ENCODE measurements at places on chromosomes 7 and 10.

GRCh38 chr10:69750725-69751124, 51.0 kb upstream of the COL13A1 start:
- DNase-seq, result no peak

GRCh38 chr10:102120991-102121738, 997 bp upstream of the LDB1 start:
- DNase-seq, result peak; percentile 26

DNA sequence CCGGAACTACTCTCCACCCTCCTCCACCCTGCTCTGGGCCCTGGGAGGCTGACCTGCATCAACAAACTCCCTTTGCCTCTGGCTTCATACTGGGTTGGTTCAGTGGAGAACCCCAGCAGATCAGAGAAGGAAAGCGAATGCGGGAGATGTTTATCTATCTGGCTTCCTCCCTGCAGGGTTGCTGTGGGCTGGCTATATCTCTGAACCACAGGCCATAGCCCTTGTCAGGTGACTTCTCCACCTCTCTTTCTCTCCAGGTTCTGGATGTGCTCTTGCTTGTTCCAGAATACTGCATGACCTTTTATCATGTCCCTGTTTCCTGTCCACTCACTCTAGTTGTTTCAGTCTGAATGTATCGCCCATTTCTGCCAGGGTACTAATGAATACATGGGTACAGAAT, 51.7 kb upstream of the IFRD1 start:
- no peak for DNase-seq

GRCh38 chr10:3330663-3331062, 158.1 kb upstream of the PITRM1 start:
- no peak for DNase-seq

DNA sequence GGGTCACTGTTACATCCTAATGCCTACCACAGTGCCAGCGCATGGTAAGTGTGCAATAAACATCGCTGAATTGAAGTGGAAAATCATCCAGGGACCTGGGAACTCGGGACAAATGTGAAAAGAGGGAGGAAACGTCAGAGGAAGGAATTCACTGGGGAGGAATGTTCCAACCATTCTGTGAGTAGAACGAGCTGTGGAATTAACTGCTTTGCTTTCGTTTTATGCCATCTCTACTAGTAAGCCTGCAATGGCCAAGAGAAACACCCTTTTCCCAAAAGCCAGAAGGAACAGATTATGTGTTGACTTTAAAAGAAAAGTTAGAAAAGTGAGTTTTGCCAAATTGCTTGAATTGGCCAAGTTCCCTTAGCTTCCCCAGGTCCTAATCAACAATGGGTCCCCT, 1044.9 kb downstream of the TYW1 start:
- DNase-seq, result no peak

- no peak for DNase-seq
Measured at GRCh38 chr7:133009426-133010252, 72.3 kb downstream of the CHCHD3 start.

DNA sequence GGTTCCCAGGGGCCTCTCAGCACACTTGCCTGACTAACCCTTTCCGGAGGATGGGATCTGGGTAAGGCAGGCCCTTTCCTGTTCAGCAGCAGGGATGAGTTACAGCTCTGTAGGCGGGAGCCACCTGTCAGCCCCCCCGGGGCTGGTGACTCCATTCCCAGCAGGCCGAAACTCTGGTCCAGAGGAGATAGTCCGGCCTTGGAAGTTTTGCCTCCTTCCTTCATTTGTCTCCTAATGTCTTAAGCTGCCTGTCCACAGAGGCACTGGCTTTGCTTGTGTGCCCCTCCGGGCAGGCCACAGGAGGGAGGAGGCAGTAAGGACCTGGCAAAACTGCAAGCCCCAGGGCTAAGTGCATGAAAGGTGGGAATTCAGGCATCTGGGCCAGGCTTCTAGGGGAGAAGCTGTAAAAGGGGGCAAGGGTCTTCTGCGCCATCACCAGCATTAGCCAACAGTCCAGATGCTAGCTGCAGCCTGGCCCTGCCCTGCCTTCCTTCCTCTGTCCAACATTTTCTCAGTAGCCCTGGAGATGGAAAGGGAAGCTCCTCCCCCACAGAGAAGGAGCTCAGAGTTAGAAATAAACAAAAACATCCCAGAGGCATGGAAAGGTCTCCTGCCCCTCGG, 1.2 kb downstream of the ADIRF start:
- DNase-seq, result no peak

DNA sequence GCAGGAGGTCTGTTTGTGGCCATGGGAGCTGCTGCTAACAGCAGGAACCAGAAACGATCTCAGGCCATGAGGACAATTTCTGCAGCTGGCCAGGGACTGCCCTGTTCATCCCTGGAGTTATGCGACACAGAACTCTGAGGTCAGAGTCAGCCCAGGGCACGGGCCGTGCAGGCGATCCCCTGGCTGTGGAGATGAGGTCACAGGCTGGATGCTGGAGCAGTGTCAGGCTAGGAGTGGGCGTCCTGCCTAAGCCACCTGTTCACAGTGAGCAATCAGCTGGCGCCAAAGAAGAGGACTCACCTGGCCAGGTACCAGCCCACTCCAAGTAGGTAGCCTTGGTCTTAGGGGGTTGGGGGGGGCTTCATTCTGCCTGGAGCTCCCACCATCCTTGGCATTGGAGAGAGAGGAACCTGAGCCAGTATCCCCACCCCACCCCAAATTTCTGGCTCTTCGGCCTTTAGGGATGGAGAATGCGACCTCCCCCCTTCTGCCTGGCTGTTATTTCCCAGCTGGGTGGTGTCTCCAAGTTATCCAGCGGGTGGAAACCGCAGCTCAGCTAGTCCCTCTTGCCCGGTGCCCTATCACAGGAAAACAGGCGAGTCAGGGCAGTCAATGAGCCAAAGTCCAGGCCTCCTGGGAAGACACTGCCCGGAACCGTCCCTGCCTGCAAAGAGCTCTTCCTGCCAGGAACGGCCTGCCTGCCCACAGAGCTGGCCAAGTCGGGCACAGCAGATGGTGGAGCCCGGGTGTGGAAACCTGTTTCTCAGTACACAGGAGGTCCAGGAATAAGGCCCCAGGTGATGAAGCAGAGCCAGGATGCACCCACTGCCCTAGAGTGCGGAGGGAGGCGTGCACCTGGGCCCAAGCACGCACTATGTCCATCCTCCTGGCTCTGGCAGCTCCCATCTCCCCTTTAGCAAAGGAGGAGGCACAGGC, 1.8 kb upstream of the TTYH3 start:
- no peak for DNase-seq

GRCh38 chr7:28762651-28763050, 195.5 kb downstream of the TRIL start:
- no peak for DNase-seq

GRCh38 chr7:40717242-40717641, 582.4 kb downstream of the SUGCT start:
- peak; percentile 21 for DNase-seq

GRCh38 chr10:114982989-114983388, 45.0 kb downstream of the TRUB1 start:
- no peak for DNase-seq

DNA sequence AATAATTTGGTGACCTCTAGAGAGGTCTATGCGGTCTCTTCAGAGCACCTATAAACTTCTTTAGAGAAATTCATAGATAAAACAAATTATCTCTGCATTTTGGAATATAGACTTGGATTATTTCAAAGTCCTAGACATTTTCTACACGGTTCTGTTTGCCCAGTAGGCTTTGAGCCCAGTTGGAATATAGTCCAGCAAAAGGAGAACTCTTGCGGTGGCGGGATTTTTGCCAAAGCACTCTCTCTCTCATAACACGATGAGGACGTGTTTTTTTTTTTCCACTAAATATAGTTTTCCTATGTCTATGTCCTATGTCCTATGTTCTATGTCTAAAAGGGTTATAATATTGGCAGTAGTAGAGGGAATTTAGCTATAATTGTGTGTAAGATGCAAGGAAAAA, 164.9 kb upstream of the AGR3 start:
- no peak for DNase-seq

DNA sequence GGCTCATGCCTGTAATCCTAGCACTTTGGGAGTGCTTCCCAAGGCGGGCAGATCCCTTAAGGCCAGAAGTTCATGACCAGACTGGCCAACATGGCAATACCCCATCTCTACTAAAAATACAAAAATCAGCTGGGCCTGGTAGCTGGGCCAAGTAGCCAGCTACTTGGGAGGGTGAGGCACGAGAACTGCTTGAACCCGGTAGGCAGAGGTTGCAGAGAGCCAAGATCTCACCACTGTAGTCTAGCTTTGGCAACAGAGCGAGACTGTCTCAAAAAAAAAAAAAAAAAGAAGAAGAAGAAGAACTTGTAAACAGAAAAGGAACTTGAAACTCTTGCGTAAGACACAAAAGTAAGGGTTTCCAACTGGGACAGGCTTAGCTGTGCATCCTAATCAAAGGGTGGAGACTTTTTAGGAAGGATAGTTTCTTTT, 5.6 kb upstream of the IFIT2 start:
- DNase-seq, result no peak

DNA sequence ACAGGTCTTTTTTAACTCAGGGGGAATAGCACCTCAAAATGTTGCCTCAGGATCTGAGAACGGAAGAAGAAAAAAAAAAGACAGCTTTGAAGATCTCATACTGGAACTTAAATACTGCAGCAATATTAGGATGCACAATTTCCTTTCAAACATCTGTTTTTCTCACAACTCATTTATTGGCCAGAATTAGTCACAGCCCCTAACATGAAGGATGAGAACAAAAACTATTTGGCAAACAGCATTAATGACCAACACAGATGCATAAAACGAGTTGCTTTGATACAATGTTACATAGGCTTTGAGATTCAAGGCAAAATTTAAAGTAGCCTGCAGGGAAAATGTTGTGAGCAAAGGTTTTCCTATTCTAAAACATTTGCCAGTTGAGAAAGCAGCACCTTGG, 36.5 kb downstream of the JMJD1C start:
- DNase-seq, result no peak

GRCh38 chr10:66827353-66827752, 98.5 kb upstream of the LRRTM3 start:
- no peak for DNase-seq

GRCh38 chr7:2529161-2530070, 9.8 kb downstream of the LFNG start:
- no peak for DNase-seq

- DNase-seq, result peak; percentile 83
Measured at GRCh38 chr10:116676118-116676517, 55.4 kb downstream of the PNLIPRP2 start.

GRCh38 chr7:129189661-129190310, 1.4 kb downstream of the SMO start:
- no peak for DNase-seq

- DNase-seq, result no peak
Measured at GRCh38 chr7:51190969-51191368, 125.6 kb downstream of the COBL start.

GRCh38 chr10:70915206-70915605, 26.8 kb upstream of the PCBD1 start:
- no peak for DNase-seq

- no peak for DNase-seq
Measured at GRCh38 chr10:70518695-70519094, 40.1 kb downstream of the PALD1 start.

DNA sequence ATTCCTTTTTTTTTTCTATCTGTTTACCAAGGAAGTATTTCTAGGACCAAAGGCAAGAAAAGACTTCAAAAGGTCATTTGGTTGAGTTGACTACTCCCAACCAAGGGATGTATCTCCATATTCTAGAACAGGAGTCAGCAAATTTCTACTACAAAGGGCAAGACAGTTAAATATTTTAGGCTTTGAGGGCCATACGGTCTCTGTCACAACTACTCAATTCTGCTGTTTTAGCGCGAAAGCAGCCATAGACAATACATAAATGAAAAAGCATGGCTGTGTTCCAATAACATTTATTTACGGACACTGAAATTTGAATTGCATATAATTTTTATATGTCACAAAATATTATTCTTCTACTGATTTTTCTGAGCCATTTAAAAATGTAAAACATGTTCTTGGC, 8.5 kb upstream of the ARID5B start:
- no peak for DNase-seq

- peak; percentile 19 for DNase-seq
Measured at GRCh38 chr7:121398246-121398645, 2.1 kb upstream of the FAM3C start.

DNA sequence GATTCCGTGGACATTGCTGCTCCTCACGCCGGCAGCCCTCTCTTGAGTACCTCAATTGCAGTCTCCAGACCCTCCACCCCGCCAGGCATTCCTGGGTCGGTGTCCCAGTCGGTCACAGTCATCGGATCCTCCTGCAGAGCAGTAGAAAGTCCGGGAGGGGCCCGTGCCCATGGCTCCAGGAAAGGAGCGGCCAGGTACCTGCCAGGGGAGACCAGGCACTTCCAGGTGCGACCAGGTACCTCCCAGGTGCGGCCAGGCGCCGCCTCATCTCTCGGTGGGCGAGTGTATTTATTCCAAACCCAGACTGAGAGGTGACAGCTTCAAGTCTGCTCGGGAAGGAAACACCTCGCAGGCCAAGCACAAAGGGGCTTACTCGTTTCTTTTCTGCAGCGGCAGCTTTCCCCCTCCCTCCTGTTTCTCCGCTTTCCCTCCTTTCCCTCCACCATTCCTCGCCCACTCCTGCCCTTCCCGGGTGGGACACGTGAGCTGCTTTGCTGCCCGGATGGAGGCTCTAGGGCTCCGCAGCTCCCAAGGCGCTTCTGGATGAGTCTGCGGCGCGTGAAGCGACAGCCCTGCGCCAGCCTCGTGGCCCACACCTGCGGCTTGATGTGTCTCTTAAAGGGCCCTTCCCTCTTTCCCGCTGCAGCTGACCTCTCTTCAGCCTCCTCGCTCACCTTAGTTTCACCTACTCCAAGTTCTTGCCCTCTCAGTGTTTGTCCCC, 39.4 kb upstream of the AGK start:
- DNase-seq, result no peak

GRCh38 chr10:132671228-132672154, 114.5 kb downstream of the NKX6-2 start:
- DNase-seq, result no peak

- no peak for DNase-seq
Measured at GRCh38 chr10:71649631-71650030, 69.9 kb downstream of the C10orf105 start.

- no peak for DNase-seq
Measured at GRCh38 chr7:138584696-138585095, 116.5 kb downstream of the SVOPL start.

Data from NCI-H524 (cell line).